ENCODE measurements at places on chromosomes 2 and 18.
A peak's percentile ranks its signal among the peaks of the same experiment; 100 is the strongest.

DNA sequence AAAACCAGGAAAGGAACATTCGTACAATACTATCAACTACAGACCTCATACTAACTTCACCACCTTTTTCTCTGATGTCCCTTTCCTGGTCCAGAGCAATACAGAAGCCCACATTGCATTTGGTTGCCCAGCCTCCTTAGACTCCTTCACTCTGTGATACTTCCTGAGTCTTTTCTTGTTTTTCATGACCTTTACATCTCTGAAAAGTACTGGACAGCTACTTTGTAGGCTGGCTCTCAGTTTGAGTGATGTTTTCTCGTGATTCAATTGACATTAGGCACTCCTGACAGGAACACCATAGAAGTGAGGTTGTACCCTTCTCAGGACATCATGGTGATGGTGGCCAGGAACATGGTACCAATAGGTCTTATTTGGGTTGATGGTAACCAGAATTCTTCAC lies 185.9 kb upstream of the SLC39A10 start:
- DNase-seq = no peak

- DNase-seq = no peak
Observed at GRCh38 chr2:147197754-147198483, 646.9 kb upstream of the ACVR2A start.

- DNase-seq = no peak
Observed at GRCh38 chr2:84700006-84700405, 180.9 kb downstream of the TRABD2A start.

- no peak for DNase-seq
Observed at GRCh38 chr18:23981369-23981980, 33.1 kb upstream of the TTC39C start.

DNA sequence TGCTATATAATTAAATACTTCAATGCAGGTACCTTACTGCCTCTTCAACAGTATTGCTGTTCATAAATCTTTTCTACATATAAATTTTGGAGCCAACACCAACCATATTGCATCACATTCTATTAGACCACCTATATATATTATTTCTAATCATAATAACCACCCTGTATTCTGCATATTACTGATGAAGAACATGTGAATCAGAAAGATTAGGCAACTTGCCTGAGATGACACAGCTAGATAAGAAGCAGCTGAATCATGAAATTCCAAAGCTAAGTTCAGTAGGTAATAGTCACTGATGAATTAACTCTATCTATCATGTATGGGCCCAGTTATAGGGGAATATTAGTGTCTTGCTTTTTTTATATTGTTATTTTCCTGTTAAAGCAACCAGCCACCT lies 161.8 kb downstream of the AGPS start:
- DNase-seq = no peak

DNA sequence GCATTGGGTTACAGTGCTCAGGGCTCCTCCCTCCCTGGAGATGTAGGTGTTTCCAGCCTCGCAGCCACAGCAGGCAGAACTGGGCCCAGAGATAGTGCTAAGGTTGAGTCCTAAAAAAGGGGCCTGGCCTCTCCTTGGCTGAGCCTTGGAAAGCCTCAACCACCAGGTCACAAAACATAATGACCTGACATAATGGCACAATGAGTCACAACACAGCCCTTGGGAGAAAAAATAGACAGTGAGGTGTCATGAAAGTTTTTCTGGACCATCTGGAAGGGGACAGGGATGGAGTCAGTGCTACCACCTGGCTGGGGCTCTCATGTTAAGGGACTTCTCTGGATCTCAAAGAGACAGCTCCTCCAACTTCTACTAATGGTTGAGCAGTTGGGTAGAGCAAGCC lies 92.4 kb upstream of the LCLAT1 start:
- DNase-seq = no peak

- no peak for DNase-seq
Observed at GRCh38 chr2:229571243-229571642, 143.1 kb downstream of the DNER start.

GRCh38 chr2:184906709-184907108 lies 308.4 kb downstream of the ZNF804A start:
- no peak for DNase-seq

GRCh38 chr18:79899609-79900445 lies 51.6 kb downstream of the SLC66A2 start:
- DNase-seq = no peak

GRCh38 chr18:56128153-56128791 lies 510.1 kb downstream of the TXNL1 start:
- DNase-seq = no peak

- no peak for DNase-seq
Observed at GRCh38 chr2:84879584-84880394, 1.1 kb downstream of the TRABD2A start.

DNA sequence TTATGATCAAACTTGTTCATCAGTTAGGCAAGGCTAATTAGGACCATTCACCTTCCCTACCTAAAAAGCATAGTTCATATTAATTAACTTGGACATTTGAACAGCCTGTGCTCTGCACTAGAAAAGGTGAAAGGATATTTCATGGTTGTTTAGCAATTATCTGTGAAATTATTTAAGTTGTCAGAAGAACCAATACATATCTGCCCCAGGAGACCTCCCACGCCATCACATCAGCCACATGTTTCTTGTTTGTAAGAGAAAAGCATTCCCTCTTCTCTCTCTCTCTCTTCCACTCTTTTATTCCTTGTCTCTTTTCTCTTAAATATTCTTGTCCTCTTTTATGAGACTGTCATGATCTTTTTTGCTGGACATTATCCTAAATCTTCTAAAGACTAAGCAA lies 282.0 kb upstream of the RND3 start:
- DNase-seq = no peak

GRCh38 chr2:3154700-3155099 lies 222.9 kb downstream of the EIPR1 start:
- DNase-seq = no peak

DNA sequence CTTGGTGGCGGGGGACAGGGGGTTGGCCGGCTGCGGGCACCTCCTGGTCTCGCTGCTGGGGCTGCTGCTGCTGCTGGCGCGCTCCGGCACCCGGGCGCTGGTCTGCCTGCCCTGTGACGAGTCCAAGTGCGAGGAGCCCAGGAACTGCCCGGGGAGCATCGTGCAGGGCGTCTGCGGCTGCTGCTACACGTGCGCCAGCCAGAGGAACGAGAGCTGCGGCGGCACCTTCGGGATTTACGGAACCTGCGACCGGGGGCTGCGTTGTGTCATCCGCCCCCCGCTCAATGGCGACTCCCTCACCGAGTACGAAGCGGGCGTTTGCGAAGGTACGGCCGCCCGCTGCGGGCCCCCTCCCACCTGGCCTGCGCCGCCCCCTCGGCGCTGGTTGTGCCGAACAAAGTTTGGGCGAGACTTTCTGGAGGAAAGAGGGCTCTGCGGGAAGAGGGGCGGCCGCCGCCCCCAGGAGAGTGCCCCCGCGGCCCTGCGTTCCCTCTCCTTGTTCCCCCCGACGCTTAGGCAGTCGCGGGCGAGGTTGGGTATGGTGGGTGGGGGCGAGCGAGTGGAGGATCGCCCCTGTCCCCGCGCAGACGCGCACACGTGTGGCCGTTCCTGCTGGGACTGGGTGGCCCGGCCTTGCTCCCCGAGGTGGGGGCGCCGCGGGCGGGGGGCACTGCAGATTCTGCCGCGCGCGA lies 866 bp downstream of the CRIM1 start:
- peak; percentile 29 for DNase-seq

DNA sequence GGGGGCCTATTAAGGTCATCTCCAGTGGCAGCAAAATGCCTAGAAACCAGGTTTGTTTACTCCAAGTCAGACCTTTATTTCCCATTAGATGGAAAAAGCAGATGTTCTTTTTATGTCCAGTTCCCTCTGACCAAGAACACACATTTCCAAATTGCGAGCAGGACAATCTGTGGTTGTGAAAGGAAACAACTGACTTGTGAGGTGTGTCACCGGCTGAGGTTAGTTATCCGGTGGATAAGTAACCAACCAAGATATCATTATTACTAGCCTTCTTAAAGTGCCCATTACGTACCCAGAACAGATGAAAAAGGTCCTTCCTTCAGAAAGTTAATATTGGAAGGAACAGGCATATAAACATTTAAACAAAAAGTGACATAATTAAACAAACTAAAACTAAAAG lies 112.9 kb downstream of the THADA start:
- no peak for DNase-seq

DNA sequence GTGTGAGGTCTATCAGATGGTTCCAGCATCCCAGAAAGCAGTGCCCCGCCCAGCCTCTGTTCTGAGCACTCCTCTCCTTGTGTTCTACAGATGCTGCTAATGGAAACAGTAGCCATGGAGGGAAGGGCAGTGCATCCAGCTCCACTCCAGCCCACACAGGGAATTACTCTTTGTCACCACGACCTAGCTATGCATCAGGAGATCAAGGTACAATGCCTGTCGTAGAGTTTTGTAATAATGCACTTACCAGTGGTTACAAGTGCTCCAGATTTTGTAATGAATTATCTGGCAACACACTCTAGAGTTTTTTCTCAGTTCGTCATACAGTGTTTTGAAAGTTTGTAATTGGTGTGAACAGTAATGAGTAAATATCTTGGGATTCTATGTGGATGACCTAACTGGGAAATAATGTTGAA lies 161.1 kb downstream of the ESCO1 start:
- no peak for DNase-seq

- DNase-seq = no peak
Observed at GRCh38 chr2:241564596-241565410, 6.3 kb downstream of the BOK start.

- DNase-seq = no peak
Observed at GRCh38 chr2:15378148-15378908, 182.8 kb downstream of the NBAS start.

GRCh38 chr18:11489266-11489899 lies 120.0 kb upstream of the SLC35G4 start:
- no peak for DNase-seq
